ENCODE measurements at places on chromosomes 13 and 19. TPM values are rescaled to one million over a fixed set of nuclear protein-coding genes. Genes with fewer than 3 reads are reported as not detected.

IZUMO4 gene
- 6.1 TPM for total RNA-seq

APOC4 gene
- total RNA-seq = not detected

RXFP2 gene
- total RNA-seq = 3.0 TPM

ERFL gene
- total RNA-seq = 0.28 TPM

ZNF730 gene
- total RNA-seq = not detected

- no peaks in the 10 kb centered on the region for H3K27me3 ChIP-seq
- DNase-seq = no peak
- H3K36me3 ChIP-seq = no peaks in the 10 kb centered on the region
- no peak overlapping the region for H3K27ac ChIP-seq
- no peak overlapping the region for H3K4me3 ChIP-seq
These were observed 22.1 kb downstream of the STARD13 start for GRCh38 chr13:33263484-33263883.

- H3K36me3 ChIP-seq = no peaks in the 10 kb centered on the region
- DNase-seq = no peak
- H3K27me3 ChIP-seq = no peaks in the 10 kb centered on the region
- H3K27ac ChIP-seq = no peak overlapping the region
These were observed 21.3 kb upstream of the HMGB1 start for GRCh38 chr13:30487075-30487470.

GRCh38 chr19:17415121-17415520, 4.7 kb upstream of the MVB12A start:
- H3K4me1 ChIP-seq = no peaks in the 10 kb centered on the region
- H3K4me3 ChIP-seq = peak overlapping the region; percentile 40
- H3K36me3 ChIP-seq = peaks cover 6% of the 10 kb centered on the region
- H3K27ac ChIP-seq = no peak overlapping the region

- no peak overlapping the region for H3K27ac ChIP-seq
- no peaks in the 10 kb centered on the region for H3K4me1 ChIP-seq
- no peak for DNase-seq
These were observed 245.4 kb upstream of the SLITRK1 start for GRCh38 chr13:84127597-84128128.

DNA sequence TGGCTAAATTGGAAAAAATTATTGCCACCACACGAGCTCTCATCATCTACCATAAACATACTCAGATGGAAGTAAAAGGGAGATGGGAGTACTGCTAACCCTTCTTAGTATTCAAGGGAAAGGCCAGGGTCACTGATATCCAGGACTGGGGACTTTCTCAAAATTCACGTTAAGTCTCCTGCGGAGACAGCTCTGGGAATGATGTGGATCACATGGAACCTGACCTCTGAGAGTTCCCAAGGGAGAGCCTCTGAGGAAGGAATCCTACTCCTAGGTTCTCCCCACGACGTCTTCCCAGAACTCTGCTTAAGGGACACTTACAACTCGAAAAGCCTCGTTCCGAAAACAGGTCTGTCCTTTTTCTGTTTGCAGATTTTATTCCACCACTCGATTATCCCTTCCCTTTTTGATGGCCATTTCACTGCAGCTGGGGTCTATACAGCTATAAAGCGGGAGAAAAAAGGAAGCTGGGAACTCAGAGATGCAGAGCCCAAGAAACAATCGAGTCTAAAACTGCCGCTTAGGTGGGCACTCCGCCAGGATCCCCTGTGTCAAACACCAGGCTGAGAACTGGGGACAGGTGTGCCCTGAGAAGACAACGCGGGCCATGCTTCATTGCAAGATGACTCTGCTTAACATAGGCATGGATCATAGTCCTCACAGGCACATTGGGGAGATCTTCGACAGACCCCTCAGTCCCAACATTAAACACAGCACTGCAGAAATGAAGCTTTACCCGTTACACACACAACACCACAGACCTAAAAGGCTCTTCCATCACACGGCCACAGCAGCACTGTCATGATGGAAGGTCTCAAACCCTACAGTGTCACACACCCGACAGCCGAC, 823 bp upstream of the ZNF567 start:
- peaks cover 13% of the 10 kb centered on the region for H3K4me1 ChIP-seq
- peak overlapping the region; percentile 99 for H3K4me3 ChIP-seq
- no peaks in the 10 kb centered on the region for H3K27me3 ChIP-seq

GRCh38 chr19:1935484-1936208, 5.3 kb upstream of the CSNK1G2 start:
- no peak overlapping the region for H3K4me3 ChIP-seq
- H3K4me1 ChIP-seq = peaks cover 3% of the 10 kb centered on the region
- DNase-seq = no peak
- no peaks in the 10 kb centered on the region for H3K36me3 ChIP-seq
- no peaks in the 10 kb centered on the region for H3K27me3 ChIP-seq

DNA sequence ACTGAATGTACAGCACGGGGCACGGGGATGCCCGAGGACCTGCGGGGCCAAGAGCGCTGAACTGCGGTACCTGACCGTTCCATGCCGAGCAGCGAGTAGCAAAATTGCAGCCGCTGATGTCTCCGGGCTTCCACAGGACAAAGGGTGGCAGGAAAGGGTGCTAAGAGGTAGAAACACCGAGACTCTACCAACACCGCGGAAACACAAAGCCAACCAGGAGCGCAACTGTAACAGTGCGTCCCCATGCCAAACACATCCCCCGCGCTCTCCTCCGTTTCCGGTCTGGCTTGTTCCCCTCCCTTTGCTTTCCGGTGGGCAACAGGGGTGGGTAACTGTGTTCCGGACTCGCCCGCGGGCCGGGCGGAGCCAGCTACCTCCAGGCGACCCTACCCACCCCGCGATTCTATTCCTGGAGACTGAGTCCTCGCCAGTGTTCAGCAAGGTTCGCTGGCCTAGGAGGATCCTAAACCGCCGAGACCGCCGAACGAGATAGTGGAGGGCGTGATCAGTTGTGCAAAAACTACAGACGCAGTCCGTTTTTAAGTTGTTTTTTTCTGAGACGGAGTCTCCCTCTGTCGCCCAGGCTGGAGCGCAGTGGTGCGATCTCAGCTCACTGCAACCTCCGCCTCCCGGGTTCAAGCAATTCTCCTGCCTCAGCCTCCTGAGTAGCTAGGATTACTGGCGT, 34.9 kb upstream of the NEK3 start:
- peak; percentile 29 for DNase-seq
- H3K27ac ChIP-seq = peak overlapping the region; percentile 88
- H3K4me1 ChIP-seq = peaks cover 7% of the 10 kb centered on the region
- H3K27me3 ChIP-seq = no peaks in the 10 kb centered on the region
- no peaks in the 10 kb centered on the region for H3K36me3 ChIP-seq

- H3K36me3 ChIP-seq = no peaks in the 10 kb centered on the region
- DNase-seq = no peak
- no peaks in the 10 kb centered on the region for H3K4me1 ChIP-seq
- no peaks in the 10 kb centered on the region for H3K27me3 ChIP-seq
- H3K27ac ChIP-seq = no peak overlapping the region
These were observed 219.9 kb downstream of the ZIC5 start for GRCh38 chr13:99751517-99752199.

DNA sequence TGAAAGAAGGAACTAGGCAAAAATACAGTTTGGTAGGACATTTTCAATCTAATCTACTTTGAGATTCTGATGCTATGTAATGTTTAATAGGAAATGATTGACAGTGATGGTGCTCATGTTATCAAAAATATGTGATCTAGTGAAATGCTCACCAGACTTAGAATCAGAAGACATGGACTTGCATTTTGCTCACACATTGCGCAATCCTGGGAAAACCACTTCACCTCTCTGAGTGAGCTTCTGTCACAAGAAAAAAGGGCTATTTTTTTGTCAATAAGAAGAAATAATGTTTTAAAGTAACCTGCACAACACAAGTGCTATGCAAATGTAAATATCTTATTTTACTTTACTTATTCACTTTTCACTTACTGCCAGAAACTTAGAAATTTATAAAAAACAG, 380.9 kb upstream of the HTR2A start:
- H3K27ac ChIP-seq = no peak overlapping the region
- H3K4me3 ChIP-seq = no peak overlapping the region
- no peaks in the 10 kb centered on the region for H3K27me3 ChIP-seq
- no peaks in the 10 kb centered on the region for H3K4me1 ChIP-seq

DNA sequence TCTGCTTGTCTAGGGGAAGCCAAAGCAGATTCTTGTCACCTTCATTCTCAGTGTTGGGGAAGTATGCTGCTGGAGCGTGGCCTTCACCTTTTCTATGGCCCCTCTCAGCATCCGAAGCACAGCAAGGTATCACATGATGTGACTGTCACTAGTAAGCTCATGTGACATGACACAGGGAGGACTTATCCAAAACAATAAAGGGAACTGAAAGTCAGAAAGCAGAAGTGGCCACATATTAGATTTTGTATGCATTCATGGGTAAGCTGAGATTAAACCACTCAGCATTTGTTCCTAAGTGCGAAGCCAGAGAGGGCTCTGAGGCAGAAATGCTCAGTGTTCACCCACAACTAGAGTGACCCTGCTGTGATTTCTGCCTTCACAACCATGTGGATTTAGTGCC, 72.8 kb upstream of the PCDH8 start:
- H3K27me3 ChIP-seq = no peaks in the 10 kb centered on the region
- no peaks in the 10 kb centered on the region for H3K36me3 ChIP-seq
- no peak overlapping the region for H3K4me3 ChIP-seq
- DNase-seq = no peak
- peaks cover under 1% of the 10 kb centered on the region for H3K4me1 ChIP-seq
- no peak overlapping the region for H3K27ac ChIP-seq

GRCh38 chr13:39105110-39105509, 66.9 kb downstream of the NHLRC3 start:
- no peaks in the 10 kb centered on the region for H3K4me1 ChIP-seq
- no peak for DNase-seq
- H3K36me3 ChIP-seq = no peaks in the 10 kb centered on the region
- no peak overlapping the region for H3K4me3 ChIP-seq

Measured in thoracic aorta (tissue), 2 donors.